ENCODE measurements at places on chromosomes 5 and 9. TPM values are rescaled to one million over a fixed set of nuclear protein-coding genes. Genes with fewer than 3 reads are reported as not detected.

- peaks cover 3% of the 10 kb centered on the region for H3K36me3 ChIP-seq
- H3K27ac ChIP-seq = no peak overlapping the region
- H3K4me3 ChIP-seq = no peak overlapping the region
Measured at GRCh38 chr5:114473541-114473940, 111.7 kb downstream of the KCNN2 start.

The SLCO6A1 gene
- total RNA-seq = not detected

The LHX6 gene
- not detected for total RNA-seq

The PCDHAC1 gene
- not detected for total RNA-seq

The REEP2 gene
- total RNA-seq = 6.6 TPM

The ZNF354C gene
- total RNA-seq = 8.3 TPM

DNA sequence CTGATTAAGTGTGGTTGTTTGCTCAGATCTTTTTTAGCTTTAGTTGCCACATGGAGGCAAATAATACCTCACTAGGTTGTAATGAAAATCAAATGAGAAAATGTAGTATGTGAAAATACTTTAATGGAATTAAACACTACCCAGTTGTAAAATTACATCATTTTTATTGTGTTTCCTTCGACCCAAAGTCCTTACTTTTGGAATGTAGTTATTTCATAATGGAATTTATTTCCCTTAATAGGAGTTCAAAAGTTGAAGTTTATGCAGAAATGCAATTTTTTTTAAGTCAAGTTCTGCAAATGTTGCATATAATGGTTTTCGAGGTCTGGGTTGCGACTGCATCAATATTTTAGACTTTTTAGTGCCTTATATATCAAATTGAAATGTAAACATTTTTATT lies 31.0 kb downstream of the TNPO1 start:
- no peaks in the 10 kb centered on the region for H3K27me3 ChIP-seq
- H3K36me3 ChIP-seq = peaks cover 6% of the 10 kb centered on the region
- DNase-seq = no peak
- H3K27ac ChIP-seq = peak overlapping the region; percentile 81
- peaks cover 77% of the 10 kb centered on the region for H3K4me1 ChIP-seq
- peak overlapping the region; percentile 97 for H3K4me3 ChIP-seq

The RNF183 gene
- total RNA-seq = 0.34 TPM

DNA sequence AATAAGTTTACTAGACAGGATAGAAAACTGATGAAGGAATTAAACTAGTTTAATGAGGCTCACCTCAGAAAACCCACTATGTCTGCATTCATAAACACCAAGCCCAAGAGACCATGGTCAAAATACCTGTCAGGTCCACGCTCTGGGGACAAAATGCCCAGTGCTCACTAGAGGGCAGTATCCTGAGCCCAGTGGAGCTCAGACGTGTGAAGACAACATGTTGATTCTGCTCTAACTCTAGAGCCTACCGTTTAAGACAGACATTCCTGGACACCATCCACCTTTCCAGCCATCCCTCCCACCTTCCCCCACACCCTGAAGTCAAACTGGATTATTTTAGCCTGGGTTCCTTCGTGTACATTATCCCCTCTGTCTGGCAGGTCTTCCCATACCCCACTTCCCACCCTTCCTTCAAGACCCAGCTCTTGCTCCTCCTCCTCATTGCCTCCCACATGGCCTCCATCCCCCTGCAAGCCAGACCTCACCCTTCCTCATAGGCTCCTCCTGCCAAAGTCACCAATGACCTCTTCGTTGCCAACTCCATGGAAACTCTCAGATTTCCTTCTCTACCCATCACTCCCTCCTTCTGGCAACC lies 142.3 kb upstream of the FSTL4 start:
- H3K4me1 ChIP-seq = peaks cover 9% of the 10 kb centered on the region
- H3K4me3 ChIP-seq = no peak overlapping the region
- H3K36me3 ChIP-seq = no peaks in the 10 kb centered on the region
- peak; percentile 44 for DNase-seq

The CTNND2 gene
- not detected for total RNA-seq

The SLC46A2 gene
- not detected for total RNA-seq

- no peak for DNase-seq
- no peak overlapping the region for H3K27ac ChIP-seq
- H3K27me3 ChIP-seq = peaks cover 10% of the 10 kb centered on the region
- H3K4me1 ChIP-seq = peaks cover 6% of the 10 kb centered on the region
Measured at GRCh38 chr9:125893277-125893676, 146.1 kb downstream of the PBX3 start.

DNA sequence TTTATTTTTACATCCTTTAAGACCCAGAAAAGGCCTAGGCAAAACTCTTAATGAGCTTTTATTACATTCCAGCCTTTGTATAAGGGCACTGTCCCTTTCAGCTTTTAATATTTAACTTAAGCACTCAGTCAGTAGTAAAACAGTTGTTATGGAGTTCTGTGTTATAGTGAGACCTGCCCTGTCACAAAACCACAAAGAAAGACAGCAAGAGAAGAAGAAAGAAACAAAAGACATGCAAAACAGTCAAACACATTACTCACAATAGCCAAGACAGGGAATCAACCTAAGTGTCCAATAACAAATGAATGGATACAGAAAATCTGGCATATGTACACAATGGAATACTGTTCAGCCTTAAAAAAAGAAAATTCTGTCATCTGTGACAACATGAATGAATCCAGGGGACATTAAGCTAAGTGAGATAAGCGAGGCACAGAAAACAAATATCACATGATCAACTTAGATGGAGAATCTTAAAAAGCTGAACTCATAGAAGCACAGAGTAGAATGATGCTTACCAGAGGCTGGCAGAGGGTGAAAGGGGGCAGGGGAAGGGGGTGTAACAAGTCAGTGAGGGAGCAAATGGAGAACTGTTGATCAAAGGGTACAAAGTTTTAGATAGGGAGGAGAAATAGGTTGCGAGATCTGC lies 63.8 kb upstream of the CCNG1 start:
- no peak overlapping the region for H3K27ac ChIP-seq
- no peaks in the 10 kb centered on the region for H3K4me1 ChIP-seq
- no peaks in the 10 kb centered on the region for H3K36me3 ChIP-seq
- H3K4me3 ChIP-seq = no peak overlapping the region
- H3K27me3 ChIP-seq = no peaks in the 10 kb centered on the region

DNA sequence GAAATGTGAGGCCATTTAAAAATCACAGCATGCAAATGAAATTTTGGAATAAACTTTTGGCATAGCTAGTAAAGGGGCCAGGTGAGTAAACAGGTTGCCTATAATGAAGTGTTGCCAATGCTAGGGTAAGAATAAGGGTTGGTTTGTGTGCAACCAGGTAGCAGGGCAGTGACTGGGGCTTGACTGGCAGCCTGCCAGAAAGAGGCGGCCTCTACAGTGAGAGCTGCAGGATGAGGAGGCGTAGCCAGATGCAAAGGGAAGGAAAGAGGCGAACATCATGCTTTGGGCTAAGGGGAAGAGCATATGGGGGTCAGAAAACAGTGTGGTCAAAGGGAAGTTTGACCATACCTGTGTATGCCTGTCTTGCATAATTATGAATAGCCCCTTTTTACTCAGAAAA lies 70.6 kb downstream of the MAST4 start:
- DNase-seq = no peak
- H3K4me1 ChIP-seq = no peaks in the 10 kb centered on the region
- H3K4me3 ChIP-seq = no peak overlapping the region
- H3K36me3 ChIP-seq = no peaks in the 10 kb centered on the region
- peaks cover 29% of the 10 kb centered on the region for H3K27me3 ChIP-seq

GRCh38 chr5:175809531-175810121 lies 61.8 kb upstream of the CPLX2 start:
- H3K4me1 ChIP-seq = no peaks in the 10 kb centered on the region
- H3K27ac ChIP-seq = no peak overlapping the region
- H3K4me3 ChIP-seq = no peak overlapping the region
- DNase-seq = no peak
- H3K27me3 ChIP-seq = peaks cover 39% of the 10 kb centered on the region

- H3K27me3 ChIP-seq = peaks cover 45% of the 10 kb centered on the region
- peaks cover 14% of the 10 kb centered on the region for H3K4me1 ChIP-seq
- H3K27ac ChIP-seq = no peak overlapping the region
- peak; percentile 6 for DNase-seq
Measured at GRCh38 chr9:100474082-100474923, 1.4 kb downstream of the TMEFF1 start.

Measured in activated T-cell treated with anti-CD3 and anti-CD28 coated beads, Interleukin-2, amount 50 U/mL, for 72 hours (primary cell).